ENCODE measurements at places on chromosomes 1 and 21.

GRCh38 chr1:117783606-117784396 is 145.6 kb downstream of the GDAP2 start:
- DNase-seq: no peak

GRCh38 chr1:26417111-26417759 is 6.6 kb downstream of the LIN28A start:
- DNase-seq: peak; percentile 84

DNA sequence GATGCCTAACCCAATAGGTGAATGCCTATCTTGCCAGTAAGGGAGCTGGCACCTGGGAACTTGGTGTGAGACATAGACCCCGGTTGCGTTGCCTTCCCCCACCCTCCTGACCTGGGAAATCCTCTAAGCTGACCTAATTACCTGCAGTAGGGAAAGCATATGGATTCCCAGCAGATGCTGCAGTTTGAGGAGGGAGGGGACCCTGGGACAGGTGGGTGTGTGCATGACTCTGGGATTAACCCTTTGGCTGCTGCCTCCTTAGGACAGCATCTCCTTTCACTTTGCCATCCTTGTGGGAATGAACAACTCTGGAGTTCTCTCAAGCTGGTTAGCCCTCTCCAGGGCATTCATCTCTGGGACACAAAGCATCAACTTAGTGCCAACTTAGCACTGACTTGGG is 16.4 kb upstream of the NFASC start:
- DNase-seq: no peak

GRCh38 chr21:31730712-31731055 is 1.2 kb downstream of the SCAF4 start:
- peak; percentile 25 for DNase-seq
